ENCODE measurements at places on chromosomes 1 and 21.

- DNase-seq, result no peak
These were observed 4.1 kb downstream of the SAMSN1 start for GRCh38 chr21:14541841-14542490.

GRCh38 chr21:31594726-31595125 lies 64.8 kb upstream of the SOD1 start:
- no peak for DNase-seq

- no peak for DNase-seq
These were observed 4.1 kb downstream of the NUDT17 start for GRCh38 chr1:145849356-145850160.

- no peak for DNase-seq
These were observed 37.1 kb downstream of the DDAH1 start for GRCh38 chr1:85427849-85428248.

- DNase-seq, result no peak
These were observed 23.5 kb downstream of the TMEM51 start for GRCh38 chr1:15176898-15177665.

DNA sequence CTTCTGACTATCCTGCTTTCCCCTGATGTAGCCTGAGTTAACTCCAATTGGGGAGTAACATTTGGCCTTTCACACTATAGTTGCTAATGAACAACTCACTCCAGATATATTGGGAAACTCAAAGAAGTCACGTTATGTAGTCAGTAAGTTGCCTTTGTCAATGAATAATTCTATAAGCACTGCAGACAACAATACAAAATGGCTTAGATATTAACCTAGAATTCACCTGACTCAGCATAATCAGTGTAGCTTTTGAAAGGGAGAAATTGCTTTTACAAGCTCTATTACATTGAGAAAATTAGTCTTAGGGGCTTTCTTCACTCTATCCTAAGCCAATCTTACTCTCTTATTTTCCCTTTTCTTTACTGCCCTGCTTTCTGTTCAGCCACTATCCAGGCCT lies 303.5 kb upstream of the NR5A2 start:
- DNase-seq, result no peak

- no peak for DNase-seq
These were observed 3.0 kb downstream of the PARP1 start for GRCh38 chr1:226404904-226405222.

DNA sequence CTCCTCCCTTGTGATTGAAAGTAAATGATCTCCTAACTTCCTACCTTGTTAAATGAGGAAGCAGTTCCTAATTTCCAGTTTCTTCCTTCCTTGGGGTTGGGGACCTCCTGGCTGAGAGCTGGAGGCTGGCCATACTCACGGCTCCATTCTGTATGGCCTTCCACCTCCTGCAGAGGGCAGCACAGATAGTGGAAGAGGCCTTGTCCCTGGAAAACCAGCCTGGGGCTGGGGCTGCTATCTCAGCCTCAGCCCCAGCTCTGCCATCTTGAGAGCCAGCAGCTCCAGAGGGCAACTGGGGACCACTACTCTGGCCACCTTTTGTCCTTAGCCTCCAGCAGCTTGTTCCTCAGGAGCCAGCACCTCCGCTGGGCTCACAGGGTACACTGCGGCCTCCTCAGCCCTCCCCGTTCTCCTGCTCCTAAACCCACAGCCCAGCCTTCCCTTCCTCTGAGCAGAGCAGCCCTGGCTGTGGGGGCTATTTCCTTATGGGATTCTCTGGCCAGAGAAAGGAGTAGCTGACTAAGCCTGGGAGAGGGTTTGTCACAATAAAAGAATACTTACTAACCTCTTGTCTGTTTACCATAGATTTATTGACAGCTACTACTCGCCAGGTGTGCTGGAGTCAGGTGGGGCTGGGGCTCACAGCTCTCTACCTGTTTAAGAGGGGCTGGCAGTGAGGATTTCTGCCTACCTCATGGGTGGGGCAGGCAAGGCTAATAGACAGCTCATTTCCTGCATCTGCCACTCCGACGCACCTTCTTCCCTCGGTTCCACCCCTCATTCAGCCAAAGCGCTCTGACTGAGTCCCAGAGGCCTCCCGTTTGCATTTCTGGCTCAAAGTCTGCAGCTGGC lies 6.3 kb downstream of the TMEM234 start:
- peak; percentile 41 for DNase-seq

GRCh38 chr1:18323259-18323658 lies 157.5 kb upstream of the KLHDC7A start:
- DNase-seq, result no peak

DNA sequence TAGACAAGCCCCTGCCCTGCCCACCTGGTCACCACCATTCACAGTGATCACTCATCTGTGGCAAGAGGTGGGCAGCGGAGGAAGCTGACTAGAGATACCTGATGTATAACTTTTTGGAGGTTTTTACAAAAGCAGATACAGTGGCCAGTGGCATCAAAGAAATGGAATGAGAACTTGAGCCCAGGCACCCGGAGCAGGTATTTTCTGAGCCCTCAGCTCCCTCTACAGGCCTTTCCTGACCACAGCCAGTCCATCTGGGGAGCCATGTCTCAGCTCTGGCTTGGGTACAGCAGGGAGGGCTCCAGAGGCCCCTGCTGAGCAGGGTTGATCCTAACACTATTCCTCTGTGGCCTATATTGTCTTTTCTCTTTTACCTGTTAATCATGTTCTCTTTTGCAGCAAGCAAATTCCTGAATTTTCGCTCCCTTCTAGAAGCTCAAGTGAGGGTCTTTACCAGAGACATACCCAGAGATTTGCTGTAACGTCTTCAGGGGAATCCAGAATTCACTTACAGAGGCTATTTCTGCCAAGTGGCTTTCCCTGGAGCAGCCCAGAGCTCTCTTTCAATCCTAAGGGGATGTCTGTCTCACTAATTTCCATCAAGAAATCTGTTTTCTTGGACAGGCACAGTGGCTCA lies 27.3 kb downstream of the GPR157 start:
- DNase-seq, result no peak

- no peak for DNase-seq
These were observed 121.8 kb upstream of the TNR start for GRCh38 chr1:175865041-175865766.

DNA sequence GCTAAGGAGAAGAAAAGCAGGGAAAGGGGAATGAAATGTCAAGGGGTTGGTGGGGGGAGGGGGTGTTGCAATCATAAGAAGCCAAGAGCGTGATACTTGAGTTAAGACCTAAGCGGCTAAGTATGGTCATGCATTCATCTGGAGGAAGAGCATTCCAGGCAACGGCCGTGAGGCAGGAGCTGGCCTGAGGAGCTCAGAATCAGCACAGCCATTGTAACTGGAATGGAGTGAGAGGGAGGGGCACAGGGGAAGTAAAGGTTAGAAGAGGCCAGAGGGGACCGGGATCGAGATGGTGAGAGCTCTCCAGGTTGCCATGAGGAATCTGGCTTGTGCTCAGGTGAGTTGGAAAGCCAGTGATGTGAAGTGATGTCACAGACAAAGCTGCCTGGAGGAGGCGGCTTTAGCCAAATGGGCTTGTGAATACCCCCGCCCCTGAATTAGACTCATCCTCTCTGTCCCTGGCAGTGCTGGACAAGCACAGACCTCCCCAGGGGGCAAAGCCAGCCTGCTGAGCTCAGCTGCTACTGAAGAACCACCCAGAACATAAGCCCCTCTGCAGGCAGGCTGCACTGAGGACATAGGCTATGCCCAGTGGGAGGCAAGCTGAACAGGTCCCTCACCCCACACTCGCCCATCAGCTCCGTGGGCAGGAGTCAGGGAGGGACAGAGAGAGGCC lies 61.1 kb upstream of the LAPTM5 start:
- DNase-seq, result no peak

DNA sequence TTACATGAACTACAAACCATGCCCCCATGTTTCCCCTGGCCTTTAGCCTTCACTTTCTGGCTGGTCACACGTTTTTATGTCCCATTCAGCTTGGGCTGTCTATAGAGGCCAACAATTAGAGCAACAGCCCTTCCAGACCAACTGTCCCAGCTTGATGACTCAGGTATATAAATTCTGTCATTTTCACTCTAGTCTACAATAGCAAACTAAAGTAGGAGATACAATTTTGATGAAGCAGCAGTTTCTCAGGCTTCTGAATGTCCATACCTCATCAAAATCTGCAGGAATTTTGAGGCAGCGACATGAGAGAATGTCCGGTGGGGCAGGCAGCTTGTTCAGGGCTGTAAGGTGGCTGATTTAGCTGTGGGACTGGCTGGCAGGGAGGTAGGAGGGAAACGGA lies 45.6 kb upstream of the VAV3 start:
- DNase-seq, result no peak

- DNase-seq, result no peak
These were observed 50.6 kb downstream of the FAAP20 start for GRCh38 chr1:2143814-2144500.

- DNase-seq, result no peak
These were observed 108.3 kb upstream of the TTC34 start for GRCh38 chr1:2909797-2910196.

DNA sequence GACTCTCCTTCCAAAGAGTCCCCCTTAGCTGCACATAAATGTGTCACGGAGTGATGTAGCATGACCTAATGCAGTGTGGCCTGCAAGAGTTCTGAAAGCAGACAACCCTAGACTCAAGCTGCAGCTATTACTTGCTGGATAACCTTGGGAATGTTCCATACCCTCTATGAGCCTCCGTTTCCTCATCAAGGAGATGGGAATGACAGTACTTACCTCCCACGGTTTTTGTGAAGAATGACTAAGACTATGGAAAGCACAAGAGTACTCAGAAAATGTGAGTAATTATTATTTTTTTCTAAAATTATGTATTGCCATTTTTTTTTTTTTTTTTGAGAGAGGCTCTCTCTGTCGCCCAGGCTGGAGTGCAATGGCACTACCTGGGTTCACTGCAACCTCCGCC lies 3.0 kb downstream of the TTC39A start:
- no peak for DNase-seq

DNA sequence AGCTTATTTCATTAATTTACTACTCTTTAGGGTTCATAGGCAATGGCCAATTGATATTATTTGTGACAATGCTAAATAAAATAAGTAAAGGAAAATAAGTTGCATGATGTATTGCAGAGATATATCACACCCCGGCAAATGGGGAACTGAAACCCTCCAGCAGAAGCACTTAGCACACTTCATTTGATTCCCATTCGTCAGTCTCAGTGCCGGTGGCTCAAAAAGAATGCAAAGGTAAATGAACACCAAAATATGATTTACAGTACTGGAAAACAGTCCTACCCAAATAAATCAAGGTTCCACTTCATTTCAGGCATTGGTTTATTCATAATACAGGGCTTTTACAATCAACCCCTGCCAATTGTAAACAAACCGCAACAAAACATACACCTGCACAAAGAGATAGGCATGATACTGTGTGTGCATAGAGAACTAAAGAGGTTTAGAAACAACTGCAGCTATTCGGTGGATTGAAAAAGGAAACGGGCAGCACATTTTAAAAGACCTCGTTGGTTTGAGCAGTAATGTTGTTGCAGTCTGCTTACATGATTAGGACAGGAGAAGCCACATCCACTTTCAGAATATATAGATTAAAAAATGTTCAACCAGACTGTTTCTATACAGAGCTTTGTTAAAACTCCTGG lies 1019.2 kb downstream of the TTLL7 start:
- no peak for DNase-seq

DNA sequence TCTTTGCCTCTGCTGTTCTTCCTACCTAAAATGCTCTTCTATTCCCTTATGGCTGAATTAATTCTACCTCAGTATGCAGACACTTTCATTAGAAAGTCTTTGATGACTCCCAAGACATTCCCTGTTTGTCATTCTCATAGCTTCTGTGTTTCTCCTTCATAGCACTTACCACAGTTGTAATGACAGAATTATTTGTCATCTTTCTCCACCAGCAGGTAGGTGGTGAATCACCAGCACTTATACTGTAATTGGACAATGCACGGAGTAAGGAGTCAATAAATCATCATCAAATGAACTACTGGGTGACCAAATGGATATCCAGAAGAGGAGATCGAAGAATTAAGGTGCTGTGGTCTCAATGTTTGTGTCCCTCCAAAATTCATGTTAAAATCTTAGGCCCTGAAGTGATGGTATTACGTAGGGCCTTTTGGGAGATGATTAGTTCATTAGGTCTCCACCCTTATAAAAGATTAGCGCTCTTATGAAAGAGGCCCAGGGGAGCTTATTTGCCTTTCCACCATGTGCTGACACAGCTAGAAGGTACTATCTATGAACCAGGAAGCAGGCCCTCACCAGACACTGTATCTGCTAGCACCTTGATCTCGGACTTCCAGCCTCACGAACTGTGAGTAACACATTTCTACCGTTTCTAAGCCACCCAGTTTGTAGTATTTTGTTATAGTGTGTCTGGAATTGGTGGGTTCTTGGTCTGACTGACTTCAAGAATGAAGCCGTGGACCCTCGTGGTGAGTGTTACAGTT lies 2.4 kb upstream of the CCT8 start:
- no peak for DNase-seq

GRCh38 chr1:82752046-82752445 lies 951.3 kb downstream of the ADGRL2 start:
- no peak for DNase-seq

- no peak for DNase-seq
These were observed 293.8 kb upstream of the USP25 start for GRCh38 chr21:15436031-15436430.

DNA sequence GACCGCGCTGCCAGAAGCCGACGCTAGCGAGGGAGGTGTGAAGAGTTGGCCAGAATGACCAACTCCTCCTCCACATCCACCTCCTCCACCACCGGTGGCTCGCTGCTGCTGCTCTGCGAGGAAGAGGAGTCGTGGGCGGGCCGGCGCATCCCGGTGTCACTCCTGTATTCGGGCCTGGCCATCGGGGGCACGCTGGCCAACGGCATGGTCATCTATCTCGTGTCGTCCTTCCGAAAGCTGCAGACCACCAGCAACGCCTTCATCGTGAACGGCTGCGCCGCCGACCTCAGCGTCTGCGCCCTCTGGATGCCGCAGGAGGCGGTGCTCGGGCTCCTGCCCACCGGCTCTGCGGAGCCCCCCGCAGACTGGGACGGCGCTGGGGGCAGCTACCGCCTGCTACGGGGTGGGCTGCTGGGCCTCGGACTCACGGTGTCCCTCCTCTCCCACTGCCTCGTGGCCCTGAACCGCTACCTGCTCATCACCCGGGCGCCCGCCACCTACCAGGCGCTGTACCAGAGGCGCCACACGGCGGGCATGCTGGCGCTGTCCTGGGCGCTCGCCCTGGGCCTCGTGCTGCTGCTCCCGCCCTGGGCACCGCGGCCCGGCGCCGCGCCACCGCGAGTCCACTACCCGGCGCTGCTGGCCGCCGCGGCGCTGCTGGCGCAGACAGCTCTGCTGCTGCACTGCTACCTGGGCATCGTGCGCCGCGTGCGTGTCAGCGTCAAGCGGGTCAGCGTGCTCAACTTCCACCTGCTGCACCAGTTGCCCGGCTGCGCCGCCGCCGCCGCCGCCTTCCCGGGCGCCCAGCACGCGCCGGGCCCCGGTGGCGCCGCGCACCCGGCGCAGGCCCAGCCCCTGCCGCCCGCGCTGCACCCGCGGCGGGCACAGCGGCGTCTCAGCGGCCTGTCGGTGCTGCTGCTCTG lies 1.2 kb downstream of the GPR88 start:
- DNase-seq, result no peak

All from uterus (tissue), 4 donors.